Thyroid gland (tissue), 4 donors: ENCODE measurements at places on chromosomes 2 and 18. TPM values are rescaled to one million over a fixed set of nuclear protein-coding genes. Genes with fewer than 3 reads are reported as not detected.

Gene POTEC
- not detected for total RNA-seq

DNA sequence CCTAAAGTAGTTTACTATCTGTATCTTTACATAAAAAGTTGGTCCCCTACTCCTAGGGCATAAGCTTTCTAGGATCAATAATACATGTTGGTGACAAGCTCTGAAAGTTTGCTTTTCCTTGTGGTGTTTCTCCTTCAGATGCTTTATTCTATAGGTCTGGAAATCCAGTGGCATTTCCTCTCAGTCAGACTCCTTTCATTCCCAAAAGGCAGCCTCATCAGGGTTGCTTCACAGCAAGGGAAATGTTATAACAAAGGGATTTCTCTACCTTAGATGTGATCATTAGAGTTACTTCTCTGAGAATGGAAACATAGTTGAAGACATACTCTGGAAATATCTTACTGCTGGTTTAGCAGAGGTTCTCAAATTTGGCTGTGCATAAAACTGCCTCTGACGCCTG lies 1072.4 kb upstream of the ZEB2 start:
- DNase-seq = no peak

DNA sequence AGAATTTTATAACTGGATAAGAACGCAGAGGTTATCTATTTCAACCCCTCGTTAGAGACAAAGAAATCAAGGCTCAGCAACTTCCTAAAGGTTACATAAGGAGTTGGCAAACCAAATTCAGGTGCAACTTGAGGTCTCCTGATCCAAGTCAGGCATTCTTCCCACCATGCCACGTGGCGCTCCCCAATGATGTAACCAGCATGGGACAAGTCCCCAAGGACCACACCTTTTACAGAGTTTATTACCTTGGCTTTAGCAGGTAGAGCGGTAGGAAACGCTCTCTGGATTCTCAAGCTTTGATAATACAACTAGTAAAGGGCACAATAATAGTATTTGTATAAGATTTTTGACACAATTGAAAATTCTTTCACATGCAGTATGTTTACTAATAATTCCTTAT lies 26.7 kb upstream of the MBOAT2 start:
- no peak for DNase-seq

DNA sequence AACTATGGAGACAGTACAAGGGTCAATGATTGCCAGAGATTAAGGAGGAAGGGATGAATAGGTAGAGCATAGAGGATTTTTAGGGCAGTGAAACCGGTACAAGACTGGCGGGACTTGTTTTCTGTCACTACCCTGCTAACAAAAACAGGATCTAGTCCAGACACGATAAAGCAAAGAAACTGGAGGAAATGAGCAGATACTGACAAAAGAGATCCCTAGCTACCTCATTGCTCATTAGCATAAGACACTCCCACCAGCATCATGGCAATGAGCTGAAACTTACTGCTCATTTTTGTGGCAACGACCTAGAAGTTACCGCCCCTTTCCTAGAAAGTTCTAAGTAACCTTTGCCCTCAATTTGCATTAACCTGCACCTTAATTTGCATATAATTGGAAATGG lies 131.2 kb downstream of the ETAA1 start:
- no peak for DNase-seq

DNA sequence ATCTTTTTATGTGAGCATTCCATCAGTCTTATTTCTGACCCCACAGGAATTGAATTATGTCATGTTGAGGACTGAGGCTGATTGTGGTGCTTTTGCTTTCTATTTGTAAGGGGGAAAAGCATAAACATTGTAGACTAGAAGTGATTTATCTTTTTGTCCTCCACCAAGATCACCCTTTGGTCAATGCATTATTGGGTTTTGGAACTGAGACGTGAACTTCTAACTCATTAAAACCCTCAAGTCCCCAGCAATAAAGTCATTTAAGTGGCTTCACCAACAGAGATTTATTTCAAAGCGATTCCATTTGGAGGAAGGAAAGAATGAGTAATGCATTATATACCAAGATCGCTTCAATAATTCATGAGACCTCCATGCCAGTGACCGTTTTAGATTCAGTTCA lies 75.5 kb upstream of the TXNDC2 start:
- no peak for DNase-seq

GRCh38 chr2:232897598-232898408 lies 27.7 kb downstream of the SNORC start:
- DNase-seq = no peak

DNA sequence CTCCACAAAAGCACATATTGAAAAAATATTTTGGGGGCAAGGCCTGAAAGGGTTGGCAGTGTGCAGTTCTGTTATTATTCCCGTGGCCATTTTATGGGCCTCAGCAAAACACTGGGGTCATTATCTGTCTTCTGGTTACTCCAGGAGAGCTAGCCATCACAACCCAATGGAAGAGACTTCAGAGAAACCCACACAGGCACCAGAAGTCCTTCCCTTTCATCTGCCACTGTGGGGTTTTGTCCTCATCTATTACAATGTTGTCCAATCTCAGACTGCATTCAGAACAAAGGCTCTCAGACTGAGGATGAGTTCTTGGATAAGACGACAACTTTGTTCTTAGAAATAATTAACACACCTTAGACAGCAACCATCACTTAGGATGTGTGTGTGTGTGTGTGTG lies 98.4 kb downstream of the PIEZO2 start:
- no peak for DNase-seq

Gene RIF1
- total RNA-seq = 41.9 TPM

DNA sequence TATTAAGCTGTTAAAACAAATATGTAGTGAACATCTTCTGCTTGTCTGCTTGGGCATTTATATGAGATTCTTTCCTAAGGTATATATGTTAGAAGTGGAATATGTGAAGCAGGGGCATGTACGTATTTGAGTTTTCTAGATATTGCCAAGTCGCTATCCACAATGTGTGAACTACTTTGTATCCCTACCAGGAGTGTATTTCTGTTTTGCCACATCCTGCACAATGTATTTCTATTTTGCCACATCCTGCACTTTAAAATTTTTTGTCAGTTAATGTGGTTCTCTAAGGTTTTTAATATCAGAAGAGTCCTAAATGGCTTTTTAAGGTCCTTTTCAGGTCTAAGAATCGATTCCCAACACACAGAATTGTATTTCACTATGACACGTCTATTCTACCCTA lies 141.7 kb upstream of the ATP5MC3 start:
- DNase-seq = no peak

DNA sequence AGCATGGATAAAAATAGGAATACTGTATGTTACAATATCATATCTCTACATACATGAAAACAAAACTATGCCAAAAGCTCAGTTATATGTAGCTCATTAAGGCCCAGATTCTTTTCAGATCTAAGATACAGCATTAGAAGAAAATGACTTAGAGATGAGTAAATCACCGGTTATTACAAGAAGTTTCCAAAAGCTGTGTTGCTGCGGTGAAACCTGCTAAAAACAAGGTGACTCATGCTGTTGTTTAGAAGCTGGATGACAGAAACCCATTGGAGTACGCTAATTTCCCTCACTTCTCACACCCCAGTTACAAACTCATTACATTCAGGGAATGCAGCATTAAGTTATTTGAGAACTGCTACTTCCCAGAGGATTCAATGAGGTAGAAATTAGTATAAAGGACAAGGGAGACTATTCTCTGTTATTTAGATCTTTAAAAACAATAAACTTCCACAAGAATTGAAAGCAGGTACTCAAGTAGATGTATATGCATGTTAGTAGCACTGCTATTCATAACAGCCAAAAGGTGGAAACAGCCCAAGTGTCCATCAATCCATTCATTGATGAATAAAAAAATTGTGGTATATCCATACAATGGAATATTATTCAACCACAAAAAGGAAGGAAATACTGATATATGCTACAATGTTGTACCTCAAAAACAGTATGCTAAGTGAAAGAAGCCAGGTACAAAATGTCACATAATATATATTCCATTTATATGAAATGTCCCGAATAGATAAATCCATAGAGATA lies 32.6 kb downstream of the RBKS start:
- no peak for DNase-seq

DNA sequence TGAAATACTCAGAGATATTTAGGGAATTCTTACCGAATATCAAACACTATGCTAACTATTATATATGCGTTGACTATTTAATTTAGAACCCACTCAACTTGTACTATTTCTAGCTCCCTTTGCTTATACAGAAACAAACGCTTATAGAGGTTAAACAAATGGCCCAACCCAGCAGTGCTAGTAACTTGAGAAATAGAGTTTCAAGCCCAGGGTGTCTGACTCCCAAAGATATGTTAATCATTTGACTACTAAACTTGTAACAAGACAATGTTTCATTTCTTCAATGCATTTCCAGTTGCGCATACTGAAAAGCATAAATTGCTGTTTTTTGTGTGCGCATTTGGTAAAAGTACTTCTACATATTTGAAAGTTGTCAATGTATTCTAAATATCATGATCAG lies 310.3 kb downstream of the GALNT13 start:
- no peak for DNase-seq

Gene C2orf15
- 2.0 TPM for total RNA-seq

GRCh38 chr2:14647714-14648113 lies 15.2 kb downstream of the LRATD1 start:
- DNase-seq = no peak

- no peak for DNase-seq
Measured at GRCh38 chr2:37599688-37600525, 71.5 kb downstream of the CDC42EP3 start.

- DNase-seq = no peak
Measured at GRCh38 chr2:102392942-102393341, 30.0 kb upstream of the IL18RAP start.
